CMK (cell line): ENCODE measurements at places on chromosomes 5 and 9.
A peak's percentile ranks its signal among the peaks of the same experiment; 100 is the strongest.

DNA sequence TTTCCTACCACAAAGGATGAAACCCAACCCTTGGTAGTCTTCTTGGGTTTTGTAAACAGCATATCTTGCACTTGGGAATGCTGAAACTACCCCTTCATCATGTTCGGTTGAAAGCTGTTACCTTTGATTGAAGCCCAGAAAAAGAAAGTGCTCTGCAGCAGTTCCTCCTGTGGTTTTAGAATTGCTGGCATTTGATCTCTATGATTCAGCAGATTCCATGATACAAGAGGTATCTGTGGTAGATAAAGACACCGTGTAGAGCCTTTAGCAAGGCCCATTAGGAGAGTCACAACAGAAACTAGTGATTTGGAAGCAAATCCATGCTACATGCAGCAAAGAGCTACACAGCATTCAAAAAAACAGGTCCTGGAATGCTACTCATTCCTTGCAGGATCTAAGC, 557.0 kb downstream of the TLE1 start:
- DNase-seq = no peak

DNA sequence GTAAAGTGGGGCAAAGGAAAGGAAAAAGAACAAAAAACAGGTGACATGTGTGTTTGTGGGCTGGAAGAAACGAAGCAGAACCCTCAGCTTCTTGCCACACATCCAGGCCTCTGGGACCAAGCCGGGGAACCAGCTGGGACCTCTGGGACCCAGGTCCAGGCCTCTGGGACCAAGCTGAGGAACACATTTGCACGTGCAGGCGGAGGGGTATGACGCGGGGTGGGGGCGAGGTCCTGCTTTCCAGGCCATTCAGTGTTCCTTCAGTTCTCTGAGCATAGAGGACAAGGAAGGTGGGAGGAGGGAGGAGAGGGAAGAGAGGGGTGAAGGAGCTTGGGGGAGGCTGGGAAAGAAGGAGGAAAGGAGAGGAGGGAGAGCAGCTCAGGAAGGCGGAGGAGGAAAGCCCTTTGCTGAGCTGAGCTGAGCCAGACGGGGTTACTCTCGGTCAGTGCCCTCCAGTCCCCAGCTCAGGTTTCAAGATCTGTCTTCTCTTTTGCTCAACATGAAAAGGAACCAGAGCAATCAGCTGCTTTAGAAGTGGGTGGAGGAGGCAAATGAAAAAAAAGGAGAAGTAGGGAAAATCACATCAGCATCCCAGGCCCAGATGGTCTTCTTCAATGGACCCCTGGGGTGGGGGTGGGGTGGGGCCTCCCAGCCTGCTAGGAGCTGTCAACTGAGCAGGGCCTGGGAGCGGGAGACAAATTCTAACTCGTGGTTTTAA, 59.1 kb downstream of the ABCA1 start:
- peak; percentile 30 for DNase-seq

DNA sequence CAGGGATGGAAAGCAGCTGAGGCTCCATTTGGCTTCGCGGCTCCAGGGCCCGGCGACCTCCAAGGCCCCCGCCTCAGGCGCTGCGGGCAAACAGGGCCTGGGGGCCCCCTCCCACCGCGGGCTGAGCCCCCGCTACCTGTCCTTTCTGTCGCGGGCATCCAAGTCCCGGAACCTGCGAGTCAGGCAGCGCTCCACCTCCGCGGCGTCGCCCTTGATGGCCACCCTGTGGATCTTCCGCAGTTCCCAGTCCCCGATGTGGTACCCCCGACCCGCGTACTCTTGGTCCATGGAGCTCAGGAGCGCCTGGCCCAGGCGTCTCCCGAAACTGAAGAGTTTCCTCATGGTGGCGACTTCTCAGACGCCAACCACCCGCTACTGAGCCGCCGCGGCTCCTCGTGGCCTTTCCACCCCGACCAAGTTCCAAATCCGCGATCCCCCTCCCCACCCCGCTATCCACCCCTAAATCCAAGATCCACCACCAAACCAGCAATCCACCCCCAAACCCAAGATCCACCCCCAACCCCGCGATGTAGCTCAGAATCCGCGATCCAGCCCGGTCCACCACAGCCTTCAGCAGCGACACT, 86.5 kb upstream of the CCDC180 start:
- no peak for DNase-seq

DNA sequence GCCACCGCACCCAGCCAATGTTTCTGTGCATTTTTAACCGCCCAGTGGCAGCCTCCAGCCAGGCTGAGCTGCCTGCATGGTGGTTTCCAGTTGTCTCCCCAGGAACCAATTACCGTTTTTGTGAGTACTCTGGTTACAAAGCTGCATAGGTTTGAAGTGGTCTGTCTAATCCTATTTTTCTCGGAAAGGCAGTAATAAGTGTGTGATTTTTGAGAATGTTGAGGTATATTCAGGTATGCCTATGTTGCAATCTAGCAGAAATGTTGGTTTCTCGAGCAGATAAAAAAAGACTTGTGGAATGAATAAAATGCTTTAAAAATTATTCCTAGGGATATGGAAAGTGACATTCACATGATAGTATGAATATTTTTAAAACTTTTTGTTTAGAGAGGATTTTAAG, 41.5 kb upstream of the ANKH start:
- DNase-seq = no peak

GRCh38 chr9:28899926-28900325, 1326.6 kb upstream of the C9orf72 start:
- DNase-seq = no peak
